ENCODE measurements at places on chromosomes 6 and 20.

- DNase-seq: no peak
Measured at GRCh38 chr6:31723245-31723979, at the start of gene MPIG6B. Gene MPIG6B (plus strand): TSS chr6:31723373. CDS start chr6:31723384, 11 bp downstream.

GRCh38 chr6:113365191-113365590 lies 492.0 kb upstream of the MARCKS start:
- no peak for DNase-seq

DNA sequence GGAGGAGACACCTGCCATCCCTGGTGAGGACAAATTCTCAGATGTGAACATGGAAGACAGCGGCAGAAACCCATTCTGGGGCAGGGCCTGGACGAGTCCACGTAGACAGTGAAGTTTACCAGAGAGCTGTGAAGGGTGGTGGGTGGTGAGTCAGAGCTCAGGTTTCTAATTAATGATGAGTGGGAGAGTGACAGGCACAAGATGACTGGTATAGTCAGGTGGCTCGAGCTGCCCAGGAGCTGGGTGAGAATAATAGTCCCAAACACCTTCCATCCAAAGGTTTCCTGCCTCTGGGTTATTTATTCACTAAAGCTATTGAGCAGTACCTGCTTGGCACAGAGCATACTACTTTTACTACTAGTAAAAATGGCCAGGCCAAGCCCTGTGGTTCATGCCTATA lies 6.0 kb downstream of the TLDC2 start:
- no peak for DNase-seq

DNA sequence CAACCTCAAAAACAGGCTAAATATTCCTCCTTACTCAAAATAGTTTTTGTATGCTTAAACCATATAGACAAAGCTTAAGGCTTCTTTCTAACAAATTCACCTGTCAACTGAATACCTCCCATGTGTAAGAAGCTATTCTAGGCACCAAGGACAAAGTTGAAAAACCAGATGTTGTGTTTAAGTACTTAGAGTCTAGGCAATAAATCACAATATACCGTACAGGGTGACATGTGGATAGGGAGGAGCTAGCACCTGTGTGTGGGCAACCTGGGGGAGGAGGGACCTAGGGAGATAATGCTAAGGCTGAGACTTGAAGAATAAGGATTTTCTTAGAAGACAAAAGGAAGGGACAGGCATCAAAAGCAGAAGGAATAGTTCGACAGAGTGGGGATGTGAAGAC lies 123.5 kb downstream of the LMBRD1 start:
- no peak for DNase-seq

- no peak for DNase-seq
Measured at GRCh38 chr6:135219346-135219745, 38.2 kb downstream of the MYB start.

- no peak for DNase-seq
Measured at GRCh38 chr6:43709654-43710303, 22.2 kb upstream of the MRPS18A start.

- no peak for DNase-seq
Measured at GRCh38 chr6:137157601-137158000, 15.8 kb downstream of the IL22RA2 start.

DNA sequence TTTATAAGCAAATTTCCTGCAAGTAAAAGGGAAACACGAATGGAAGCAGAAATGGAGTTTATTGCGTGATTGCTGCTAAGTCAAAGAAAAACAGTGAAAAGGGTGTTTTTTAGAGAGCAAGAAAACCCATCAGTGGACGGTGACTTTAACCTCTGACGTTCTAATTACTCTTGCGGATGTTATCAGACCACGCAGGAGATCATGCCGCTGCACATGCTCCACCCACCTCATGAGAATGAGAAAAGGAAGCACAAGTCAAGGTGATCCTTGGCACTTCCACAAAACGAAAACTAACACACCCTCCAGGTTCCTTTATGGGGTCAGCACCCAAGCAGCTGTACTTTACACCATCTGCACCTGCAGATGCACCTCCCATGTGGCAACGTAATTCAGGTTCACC lies 45.0 kb downstream of the LYRM4 start:
- DNase-seq: no peak

GRCh38 chr6:134080171-134080795 lies 27.9 kb upstream of the SLC2A12 start:
- no peak for DNase-seq

- peak; percentile 18 for DNase-seq
Measured at GRCh38 chr6:71420095-71420692, 131.6 kb downstream of the OGFRL1 start.

GRCh38 chr6:15508441-15508871 lies 154.4 kb downstream of the DTNBP1 start:
- no peak for DNase-seq

- no peak for DNase-seq
Measured at GRCh38 chr20:64033981-64034493, 1.9 kb upstream of the C20orf204 start.

GRCh38 chr20:25006431-25007167 lies 14.0 kb upstream of the APMAP start:
- no peak for DNase-seq

DNA sequence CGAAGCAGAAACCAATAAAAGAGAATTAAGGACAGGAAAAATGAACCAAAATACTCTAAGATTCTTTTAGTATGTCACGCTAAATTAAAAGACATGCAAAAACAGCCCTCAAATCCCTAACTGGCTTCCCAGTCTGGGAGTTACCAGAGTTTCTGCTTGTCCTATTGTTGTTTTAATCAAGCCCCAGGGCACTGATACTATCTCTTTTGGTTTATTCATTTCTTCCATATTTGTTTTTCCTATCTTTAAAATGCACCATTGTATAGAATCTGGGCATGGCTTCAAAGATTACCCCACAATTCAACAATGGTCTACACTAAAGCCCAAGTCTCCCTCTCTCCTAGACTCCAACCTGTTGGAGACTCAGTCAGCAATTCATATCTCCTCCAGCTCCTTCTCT lies 169.1 kb downstream of the MYLK4 start:
- no peak for DNase-seq

DNA sequence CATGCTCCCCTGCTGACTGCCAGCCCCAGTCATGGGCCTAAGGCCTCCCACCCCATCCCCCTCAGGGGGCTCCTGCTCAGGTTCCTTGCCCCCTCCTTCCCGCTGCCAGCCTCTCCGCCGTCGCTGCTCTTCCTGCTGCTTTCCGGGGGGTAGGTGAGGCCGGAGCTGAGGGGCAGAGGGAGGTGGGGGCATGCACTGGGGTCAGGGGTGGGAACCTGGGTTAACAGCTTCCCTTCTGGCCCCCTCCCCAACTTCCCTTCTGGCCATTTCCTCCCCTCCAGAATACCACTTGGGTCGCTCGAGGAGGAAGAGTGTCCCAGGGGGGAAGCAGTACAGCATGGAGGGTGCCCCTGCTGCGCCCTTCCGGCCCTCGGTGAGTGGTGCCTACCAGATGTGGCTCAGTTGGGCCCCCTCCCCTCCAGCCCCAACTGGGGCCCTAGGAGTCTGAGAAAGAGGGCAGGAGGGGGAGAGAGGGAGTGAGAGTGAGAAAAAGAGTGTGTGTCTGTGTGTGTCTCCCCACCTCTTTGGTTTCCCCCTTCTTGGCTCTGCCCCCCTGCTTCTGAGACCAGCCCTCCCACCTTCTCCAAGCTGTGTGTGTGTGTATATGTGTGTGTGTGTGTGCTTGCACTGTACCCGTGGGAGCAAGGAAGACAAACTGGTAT lies 12.1 kb downstream of the SYNGAP1 start:
- no peak for DNase-seq

DNA sequence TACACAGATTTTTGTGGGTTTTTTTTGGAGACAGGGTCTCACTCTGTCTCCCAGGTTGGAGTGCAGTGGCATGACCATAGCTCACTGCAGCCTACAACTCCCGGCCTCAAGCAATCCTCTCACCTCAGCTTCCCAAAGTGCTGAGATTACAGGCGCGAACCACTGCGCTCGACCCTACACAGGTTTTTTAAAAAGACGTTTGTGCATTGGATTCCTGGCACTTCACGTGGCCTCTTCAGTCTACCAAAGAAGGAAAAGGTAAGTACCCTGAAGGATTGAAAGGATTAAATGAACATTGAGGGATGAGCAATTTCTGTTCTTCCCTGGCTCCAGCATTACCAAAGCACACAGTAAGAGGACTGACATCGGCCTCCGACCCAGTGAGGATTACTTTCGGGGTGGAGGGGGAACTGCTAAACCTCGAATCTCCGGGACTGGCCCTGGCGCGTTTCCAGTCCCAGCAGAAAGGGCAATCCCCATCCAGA lies 556 bp upstream of the YWHAB start:
- DNase-seq: no peak

GRCh38 chr6:18585032-18585573 lies 198.0 kb downstream of the RNF144B start:
- peak; percentile 3 for DNase-seq

GRCh38 chr6:17486680-17487079 lies 93.3 kb downstream of the CAP2 start:
- no peak for DNase-seq

DNA sequence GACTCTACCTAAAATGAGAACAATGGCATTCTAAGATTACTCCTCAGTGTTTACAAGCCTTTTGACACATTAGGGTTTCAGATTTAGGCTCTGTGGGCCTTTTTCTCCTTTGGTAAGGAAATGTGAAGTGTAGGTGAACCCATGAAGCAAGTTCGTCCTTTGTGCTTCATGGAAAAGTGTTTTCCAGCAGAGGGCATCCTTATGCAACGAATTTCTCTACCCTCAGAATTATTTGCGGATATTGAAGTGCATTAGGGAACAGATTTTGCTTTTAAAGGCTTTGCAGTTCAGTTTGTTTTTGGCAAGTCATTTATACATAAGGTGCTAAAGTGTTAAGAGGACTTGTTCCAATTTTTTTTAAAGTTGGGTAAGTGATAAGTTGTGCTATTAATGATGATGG lies 55.7 kb upstream of the FERMT1 start:
- DNase-seq: no peak

DNA sequence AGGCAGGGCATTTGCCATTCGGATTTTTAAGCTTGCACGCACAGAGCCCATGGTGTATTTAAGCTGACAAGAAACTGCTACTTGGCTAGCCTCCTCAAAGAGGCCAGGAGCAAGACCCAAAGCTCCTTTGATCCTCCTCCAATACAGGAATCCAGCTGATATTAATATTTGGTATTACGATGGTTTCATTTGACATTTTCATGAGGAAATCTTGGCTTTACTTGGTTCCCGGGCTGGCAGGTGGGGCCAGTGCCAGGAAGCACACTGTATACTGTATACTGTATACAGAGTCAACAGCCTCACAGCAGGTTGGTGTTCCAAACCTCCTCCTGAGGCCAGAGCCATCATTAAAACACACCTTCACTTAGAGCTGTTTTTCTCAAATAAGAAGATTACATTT lies 138.2 kb upstream of the ARMC2 start:
- no peak for DNase-seq

- no peak for DNase-seq
Measured at GRCh38 chr6:70622461-70622860, 45.2 kb upstream of the SMAP1 start.

GRCh38 chr6:21870076-21870730 lies 276.7 kb downstream of the SOX4 start:
- DNase-seq: no peak

- DNase-seq: no peak
Measured at GRCh38 chr6:88623531-88623930, 339.9 kb downstream of the RNGTT start.

DNA sequence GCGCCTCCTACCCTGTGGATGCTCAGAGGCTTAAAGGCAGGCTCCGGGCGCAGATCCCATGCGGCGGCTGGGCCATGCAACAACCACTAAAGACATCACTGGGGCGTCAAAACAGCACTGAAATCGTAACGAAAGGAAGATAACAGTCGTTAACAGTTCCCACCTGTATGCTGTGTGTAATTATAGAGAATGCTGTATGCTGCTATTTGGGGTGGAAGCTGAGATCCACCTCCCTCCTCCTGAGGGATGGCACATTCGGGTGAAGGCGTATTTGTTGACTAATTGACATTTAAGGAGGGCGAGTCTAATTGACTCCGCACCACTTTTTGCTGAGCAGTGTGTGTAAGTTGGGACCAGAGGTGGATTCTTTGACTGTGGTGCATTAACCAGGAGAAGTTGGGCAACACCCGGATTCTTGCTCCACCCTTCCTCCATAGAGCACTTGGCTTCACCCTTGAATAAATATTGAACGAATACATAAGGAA lies 687 bp downstream of the SLC35A1 start:
- no peak for DNase-seq

DNA sequence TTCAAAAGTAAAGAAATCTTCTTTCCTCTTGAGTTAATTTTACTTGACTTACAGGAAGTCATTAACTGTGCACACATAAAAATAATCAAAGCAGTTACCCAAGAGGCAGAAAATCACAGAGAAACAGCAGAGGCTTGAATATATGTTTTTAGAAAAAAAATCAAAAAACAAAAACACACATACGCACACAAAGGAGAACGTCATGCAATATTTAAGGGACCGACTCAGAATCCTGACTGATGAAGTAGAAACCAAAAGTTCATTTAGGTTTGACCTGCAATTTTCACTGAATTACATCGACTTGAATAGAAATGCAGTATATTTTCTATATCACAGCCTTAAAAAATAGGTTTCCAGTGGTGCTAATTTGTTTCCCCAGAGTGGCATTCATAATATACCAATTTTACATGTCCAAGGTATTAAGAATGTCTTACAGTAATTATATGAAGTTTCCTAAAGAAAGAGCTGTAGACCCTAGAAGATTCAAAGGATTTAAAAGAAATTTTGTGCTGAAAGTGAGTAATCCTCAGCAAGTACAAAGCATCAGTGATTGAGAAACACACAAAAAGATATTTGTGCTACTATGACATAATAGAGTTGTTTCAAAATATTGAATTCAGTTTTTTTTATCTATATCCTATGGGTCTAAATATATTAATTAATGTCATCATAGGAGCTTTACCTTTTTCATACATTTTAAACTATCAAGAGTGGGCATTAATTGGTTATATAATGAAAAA lies 358.5 kb upstream of the RUNX2 start:
- DNase-seq: no peak

- no peak for DNase-seq
Measured at GRCh38 chr6:135322427-135323201, 141.5 kb downstream of the MYB start.

DNA sequence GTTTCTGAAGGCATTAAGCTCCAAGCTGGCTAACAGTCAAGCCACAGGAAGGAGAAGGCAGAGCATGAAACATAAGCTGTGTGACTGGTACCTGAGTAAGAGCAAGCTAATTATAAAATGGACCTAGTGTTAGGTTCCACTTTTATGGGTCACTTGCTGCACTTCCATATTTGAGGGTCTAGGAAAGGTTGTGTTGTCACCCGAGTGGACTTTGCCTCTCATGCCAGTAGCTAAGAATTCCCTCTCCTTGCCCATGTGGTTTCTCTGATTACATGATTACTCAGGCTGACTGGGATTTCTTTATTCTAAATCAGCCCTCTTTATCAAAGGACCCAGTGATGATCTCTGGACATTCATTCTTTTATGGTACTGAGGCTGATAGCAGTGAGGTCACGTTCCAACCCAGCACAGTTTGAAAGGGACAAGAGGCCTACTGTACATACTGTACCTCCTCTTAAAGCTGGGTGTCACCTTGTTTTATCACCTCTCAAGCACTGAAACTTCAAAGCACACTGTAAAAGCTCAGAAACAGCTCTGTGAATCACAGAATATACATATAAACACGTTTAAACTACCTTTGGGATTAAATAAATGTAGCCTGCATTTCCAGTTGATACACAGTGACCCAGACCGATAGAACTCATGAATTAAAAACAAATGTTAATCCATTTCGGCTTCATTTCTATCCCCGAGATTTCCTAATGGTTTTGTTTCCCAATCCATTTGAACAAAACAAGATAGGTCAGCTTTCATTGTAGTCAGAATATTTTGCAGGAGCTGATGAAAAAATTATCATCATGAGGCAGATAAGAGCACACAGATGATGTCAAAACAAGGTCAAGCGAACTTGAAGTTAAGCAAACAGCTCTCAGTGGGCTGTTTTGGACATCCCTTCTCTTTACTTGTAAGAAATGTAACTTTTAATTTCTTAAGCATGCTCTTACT lies 96.5 kb downstream of the ALDH8A1 start:
- no peak for DNase-seq

All from amygdala (tissue), 56 donors.